Activated CD4-positive, alpha-beta T cell treated with anti-CD3 and anti-CD28 coated beads, Interleukin-2, Interleukin-4, amounts not matched to agents 100 ng/mL and 50 ng/mL, durations not matched to agents 16 hours and 8 hours (primary cell): ENCODE measurements at places on chromosomes 13 and 19.

GRCh38 chr13:85497652-85498051 is 301.6 kb downstream of the SLITRK6 start:
- DNase-seq, result no peak

DNA sequence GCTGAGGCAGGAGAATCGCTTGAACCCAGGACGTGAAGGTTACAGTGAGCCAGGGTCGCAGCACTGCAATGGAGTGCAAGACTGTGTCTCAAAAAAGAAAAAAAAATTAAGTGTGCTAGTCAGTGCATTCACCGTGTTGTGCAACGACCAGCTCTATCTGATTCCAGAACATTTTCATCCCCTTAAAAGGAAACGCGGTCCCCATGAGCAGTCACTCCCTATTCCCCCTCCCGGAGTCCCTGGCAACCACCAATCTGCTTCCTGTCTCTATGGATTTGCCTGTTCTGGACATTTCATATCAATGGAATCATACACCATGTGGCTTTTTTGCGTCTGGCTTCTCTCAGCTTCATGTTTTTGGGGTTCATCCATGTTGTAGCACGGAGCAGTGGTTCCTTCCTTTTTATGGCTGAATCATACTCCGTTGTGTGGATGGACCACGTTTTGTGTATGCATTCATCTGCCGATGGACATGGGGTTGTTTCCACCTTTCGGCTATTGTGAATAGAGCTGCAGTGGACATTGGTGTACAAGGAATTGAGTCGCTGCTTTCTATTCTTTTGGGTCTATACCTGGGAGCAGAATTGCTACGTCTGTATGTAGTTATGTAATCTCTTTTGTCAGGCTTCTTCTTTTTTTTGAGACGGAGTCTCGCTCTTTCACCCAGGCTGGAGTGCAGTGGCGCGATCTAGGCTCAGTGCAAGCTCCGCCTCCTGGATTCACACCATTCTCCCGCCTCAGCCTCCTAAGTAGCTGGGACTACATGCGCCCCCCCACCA is 19.8 kb downstream of the MYO9B start:
- no peak for DNase-seq

DNA sequence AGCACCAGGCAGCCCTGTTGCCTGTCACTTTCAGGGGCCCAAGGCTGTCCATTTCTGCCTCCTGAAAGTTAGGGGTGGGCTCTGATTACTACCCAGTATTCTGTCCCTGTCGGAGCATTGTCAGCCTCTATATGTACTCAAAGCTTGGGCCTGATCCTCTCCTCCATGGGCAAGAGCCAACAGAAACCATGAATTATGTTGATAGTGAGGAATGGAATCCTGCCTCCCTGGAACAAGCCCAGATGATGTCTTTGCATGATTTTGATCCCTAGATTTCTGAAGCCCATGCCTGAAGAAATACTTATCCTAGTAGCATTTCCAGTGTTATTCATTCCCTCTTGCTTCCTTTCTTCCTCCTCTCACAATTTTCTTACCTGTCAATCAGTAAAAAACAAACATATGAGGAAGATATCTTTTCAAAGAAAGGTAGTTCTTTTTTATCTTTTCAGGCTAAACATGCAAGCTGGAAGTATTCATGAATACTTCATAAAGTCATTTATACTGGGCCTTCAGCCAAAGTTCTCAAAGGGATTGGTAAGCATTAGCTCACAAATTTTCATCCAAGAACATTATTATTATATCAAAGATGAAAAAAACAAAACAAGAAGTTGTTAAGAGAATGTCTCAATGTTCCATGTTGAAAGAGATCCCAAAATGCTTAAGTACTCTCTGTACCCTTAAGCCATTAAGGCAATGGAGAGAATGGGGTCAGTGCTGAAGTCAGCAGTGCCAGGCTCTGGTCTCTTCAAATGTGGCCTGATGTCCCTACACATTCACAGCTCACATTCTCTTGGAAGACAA is 171.7 kb downstream of the NHLRC3 start:
- no peak for DNase-seq

GRCh38 chr19:19746286-19747213 is 13.6 kb upstream of the ZNF14 start:
- no peak for DNase-seq
